Activated CD8-positive, alpha-beta T cell treated with anti-CD3 and anti-CD28 coated beads, Interleukin-2, amount 10 ng/mL, durations not matched to agents 7 days and 5 days (primary cell): ENCODE measurements at places on chromosomes 3 and 15. TPM values are rescaled to one million over a fixed set of nuclear protein-coding genes. Genes with fewer than 3 reads are reported as not detected.
A peak's percentile ranks its signal among the peaks of the same experiment; 100 is the strongest.

DNA sequence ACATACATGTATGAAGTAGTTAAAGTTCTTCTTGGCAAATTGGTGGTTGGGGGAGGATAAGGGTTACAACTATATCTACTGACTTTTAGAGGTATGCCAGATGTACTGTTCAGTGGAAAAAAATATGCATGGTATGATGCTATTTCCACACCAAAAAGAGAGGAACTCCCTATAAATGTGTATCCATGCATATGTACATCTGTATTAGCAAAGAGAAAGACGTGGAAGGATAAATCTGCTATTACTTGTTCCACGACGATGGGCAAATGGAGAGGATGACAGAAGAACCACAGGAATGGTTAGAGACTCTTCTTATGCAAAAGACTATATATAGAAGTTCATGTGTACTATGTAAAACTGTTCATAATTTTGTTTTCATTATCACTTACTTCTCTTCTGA, 197.6 kb downstream of the RORA start:
- H3K27me3 ChIP-seq = peaks cover 16% of the 10 kb centered on the region
- H3K36me3 ChIP-seq = no peaks in the 10 kb centered on the region
- no peak overlapping the region for H3K4me3 ChIP-seq
- no peak for DNase-seq
- H3K27ac ChIP-seq = no peak overlapping the region
- H3K4me1 ChIP-seq = no peaks in the 10 kb centered on the region

- H3K4me1 ChIP-seq = peaks cover 43% of the 10 kb centered on the region
- peaks cover 23% of the 10 kb centered on the region for H3K27me3 ChIP-seq
- DNase-seq = peak; percentile 55
- H3K4me3 ChIP-seq = no peak overlapping the region
- H3K36me3 ChIP-seq = peaks cover under 1% of the 10 kb centered on the region
Measured at GRCh38 chr15:69679623-69680228, 227.1 kb downstream of the RPLP1 start.

DNA sequence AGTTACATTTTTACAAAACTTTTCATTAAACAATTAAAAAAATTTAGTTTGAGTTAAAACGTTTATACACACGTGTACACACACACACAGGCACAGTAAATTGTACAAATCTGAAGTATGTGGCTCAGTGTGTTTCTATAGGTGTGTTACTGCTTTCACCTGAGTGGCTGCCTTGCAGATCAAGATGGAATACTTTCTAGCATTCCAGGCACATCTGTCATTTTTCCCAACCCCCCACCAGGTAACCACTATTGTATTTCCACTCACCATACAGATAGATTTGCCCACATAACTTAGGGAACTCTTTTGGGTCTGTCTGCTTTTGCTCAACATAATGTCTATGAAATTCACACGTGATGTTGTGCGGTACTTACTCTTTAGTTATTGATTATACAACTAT, 141.1 kb downstream of the PTPRG start:
- no peaks in the 10 kb centered on the region for H3K4me1 ChIP-seq
- H3K27ac ChIP-seq = no peak overlapping the region
- H3K4me3 ChIP-seq = no peak overlapping the region
- no peak for DNase-seq
- no peaks in the 10 kb centered on the region for H3K36me3 ChIP-seq

The CYP1A1 gene
- 4.7 TPM for total RNA-seq

The CLRN1 gene
- not detected for total RNA-seq

The STARD9 gene
- total RNA-seq = 13.0 TPM

GRCh38 chr15:63440756-63441155, 59.1 kb upstream of the CA12 start:
- no peaks in the 10 kb centered on the region for H3K27me3 ChIP-seq
- H3K4me3 ChIP-seq = no peak overlapping the region
- H3K4me1 ChIP-seq = peaks cover 31% of the 10 kb centered on the region
- H3K27ac ChIP-seq = no peak overlapping the region
- H3K36me3 ChIP-seq = peaks cover 2% of the 10 kb centered on the region

The PEX11A gene
- 1.8 TPM for total RNA-seq

DNA sequence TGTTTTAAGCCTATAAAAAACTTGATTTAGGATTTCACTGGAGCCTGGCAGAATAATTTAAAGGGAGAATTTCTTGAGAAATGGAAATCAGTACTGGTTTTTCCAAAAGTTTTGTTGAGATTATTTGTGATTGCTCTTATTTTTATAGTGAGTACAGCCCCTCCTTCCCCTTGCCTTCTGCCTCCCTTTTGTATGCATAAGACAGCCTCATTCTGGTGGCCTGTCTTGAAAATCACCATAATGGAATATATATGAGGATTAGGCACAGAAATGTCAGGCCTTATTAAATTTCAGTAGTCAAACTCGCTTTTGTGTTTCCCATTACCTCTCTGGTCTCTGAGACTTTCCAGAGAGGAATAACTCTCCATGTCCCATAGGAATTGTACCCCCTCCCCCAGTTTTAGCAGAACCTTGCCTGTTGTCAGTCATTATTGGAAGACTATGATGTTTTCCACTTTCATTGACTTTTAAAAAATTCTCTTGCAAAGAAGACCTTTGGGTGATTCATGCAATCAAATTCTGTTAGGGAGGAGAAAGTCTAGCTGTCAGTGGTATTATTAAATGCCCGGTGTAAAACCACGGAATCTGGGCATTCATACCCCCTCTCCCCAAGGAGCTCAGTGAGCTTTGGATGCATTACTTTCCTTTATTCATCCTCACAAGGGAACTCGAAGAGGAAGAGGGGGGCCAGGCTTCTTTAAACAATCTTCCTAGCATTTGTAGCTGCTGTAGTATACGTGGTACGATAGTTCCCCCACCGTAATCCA, 171.6 kb upstream of the TSC22D2 start:
- H3K27me3 ChIP-seq = peaks cover 7% of the 10 kb centered on the region
- no peaks in the 10 kb centered on the region for H3K36me3 ChIP-seq
- DNase-seq = no peak
- no peaks in the 10 kb centered on the region for H3K4me1 ChIP-seq
- H3K4me3 ChIP-seq = no peak overlapping the region

GRCh38 chr15:99404454-99404853, 153.2 kb downstream of the LRRC28 start:
- no peak for DNase-seq
- H3K4me1 ChIP-seq = peaks cover 15% of the 10 kb centered on the region
- no peak overlapping the region for H3K27ac ChIP-seq
- no peaks in the 10 kb centered on the region for H3K36me3 ChIP-seq

DNA sequence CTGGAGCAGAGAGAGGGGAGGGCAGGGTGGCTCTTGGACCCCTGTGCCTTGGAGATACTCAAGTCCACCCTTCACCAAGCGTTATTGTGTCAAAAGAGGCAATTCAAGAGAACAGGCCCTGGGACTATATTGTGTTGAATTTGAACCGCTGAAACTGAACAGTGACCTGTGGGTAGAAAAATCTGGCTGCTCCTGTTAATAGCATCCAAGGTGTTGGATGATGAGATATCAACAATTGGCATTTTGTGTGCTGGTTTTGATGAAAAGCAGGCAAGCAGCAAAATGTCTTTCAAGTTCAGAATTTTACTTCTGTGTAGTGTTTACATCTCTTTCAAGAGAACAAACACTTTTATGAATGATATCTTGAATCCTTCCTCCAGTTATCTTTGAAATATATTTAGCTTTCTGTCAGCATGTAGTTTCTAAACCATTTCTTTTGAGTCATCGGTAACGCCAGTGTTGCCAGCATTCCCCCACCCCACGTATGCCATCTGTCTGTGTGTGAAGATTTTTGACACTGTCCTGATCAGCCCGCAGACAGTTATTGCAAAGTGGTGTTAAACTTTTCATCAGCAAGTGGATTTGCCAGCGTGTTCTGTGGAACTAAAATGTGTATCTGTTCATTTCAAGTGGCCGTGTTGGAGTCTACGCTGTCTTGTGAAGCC, 34.8 kb downstream of the PDHB start:
- H3K27me3 ChIP-seq = no peaks in the 10 kb centered on the region
- H3K36me3 ChIP-seq = peaks cover 33% of the 10 kb centered on the region
- H3K27ac ChIP-seq = no peak overlapping the region
- no peak overlapping the region for H3K4me3 ChIP-seq
- no peak for DNase-seq

GRCh38 chr3:159989973-159990846, 1.6 kb downstream of the IL12A start:
- DNase-seq = no peak
- H3K27ac ChIP-seq = no peak overlapping the region
- H3K27me3 ChIP-seq = peaks cover 12% of the 10 kb centered on the region
- no peaks in the 10 kb centered on the region for H3K36me3 ChIP-seq
- peak overlapping the region; percentile 77 for H3K4me3 ChIP-seq
